ENCODE measurements at places on chromosomes 3 and 15. TPM values are rescaled to one million over a fixed set of nuclear protein-coding genes. Genes with fewer than 3 reads are reported as not detected.

The WNT5A gene
- total RNA-seq: 0.73 TPM

The FBXW12 gene
- not detected for total RNA-seq

The NME9 gene
- total RNA-seq: not detected

The ATP13A5 gene
- not detected for total RNA-seq

The PLS1 gene
- 13.6 TPM for total RNA-seq

The OCA2 gene
- 0.09 TPM for total RNA-seq

The RBMS3 gene
- 0.94 TPM for total RNA-seq

The IL17RE gene
- total RNA-seq: 0.98 TPM

The RLBP1 gene
- not detected for total RNA-seq

The ADPRH gene
- total RNA-seq: 2.9 TPM

The FBXL22 gene
- total RNA-seq: 0.27 TPM

The NOP10 gene
- total RNA-seq: 552 TPM

The COL6A5 gene
- not detected for total RNA-seq

The AP3B2 gene
- total RNA-seq: 0.40 TPM

The MITF gene
- 7.2 TPM for total RNA-seq

The CPLX3 gene
- not detected for total RNA-seq

The SCAANT1 gene
- total RNA-seq: not detected

The SLTM gene
- total RNA-seq: 97.7 TPM

The TMEM266 gene
- total RNA-seq: 0.10 TPM

The ADAMTS17 gene
- 0.06 TPM for total RNA-seq

The SLC27A2 gene
- total RNA-seq: 26.4 TPM

The P2RY14 gene
- total RNA-seq: not detected

The DAZL gene
- total RNA-seq: not detected

The MYO1E gene
- 211 TPM for total RNA-seq

The RMDN3 gene
- total RNA-seq: 22.7 TPM

The GADL1 gene
- total RNA-seq: not detected

The TMCO5A gene
- not detected for total RNA-seq

The RAB27A gene
- total RNA-seq: 8.7 TPM

The ARL6 gene
- total RNA-seq: 5.6 TPM

The OR5K2 gene
- not detected for total RNA-seq

The POLR2H gene
- 73.3 TPM for total RNA-seq

The OXTR gene
- total RNA-seq: 10.9 TPM

The TIPIN gene
- total RNA-seq: 26.1 TPM

The AGTR1 gene
- total RNA-seq: 0.50 TPM

The CMTM8 gene
- 10.5 TPM for total RNA-seq

The SEMA3F gene
- total RNA-seq: 7.1 TPM

The IL20RB gene
- total RNA-seq: 1.0 TPM

The C3orf20 gene
- not detected for total RNA-seq

The SIDT1 gene
- total RNA-seq: 0.38 TPM

The EIF4E3 gene
- 3.0 TPM for total RNA-seq

The TICRR gene
- 14.0 TPM for total RNA-seq

The DPH3 gene
- 28.7 TPM for total RNA-seq

The MEX3B gene
- total RNA-seq: 4.3 TPM

The CLDN18 gene
- not detected for total RNA-seq

The GOLGA6L10 gene
- 0.40 TPM for total RNA-seq

The CCR3 gene
- total RNA-seq: not detected

The CHRM5 gene
- total RNA-seq: 0.01 TPM

The IGF2BP2 gene
- 10.2 TPM for total RNA-seq

The TNNC1 gene
- 1.2 TPM for total RNA-seq

The WWTR1 gene
- 105 TPM for total RNA-seq

The SLC2A2 gene
- total RNA-seq: not detected

The CSPG4 gene
- total RNA-seq: 0.10 TPM

The TRPM1 gene
- not detected for total RNA-seq

Data from A549 treated with CpdA at 1 μM for 4 hours (cell line).